ENCODE measurements at places on chromosomes 11 and 22.

DNA sequence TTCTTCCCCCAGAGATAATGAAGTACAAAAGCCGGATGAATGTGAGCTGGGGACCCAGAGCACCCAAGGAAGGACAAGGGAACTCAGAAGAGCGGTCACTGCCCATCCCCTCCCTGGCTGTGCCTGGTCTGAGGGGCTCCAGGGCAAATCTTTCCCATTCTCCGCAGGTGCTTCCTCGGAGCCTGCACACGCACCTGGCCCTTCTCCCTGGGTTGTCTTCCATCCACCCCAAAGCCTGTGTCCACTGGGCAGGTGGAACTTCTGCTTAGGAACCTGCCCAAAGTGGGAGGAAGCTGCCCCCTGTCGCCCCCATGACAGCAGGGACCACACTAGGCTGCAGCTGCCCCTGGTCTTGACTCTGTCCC, 121.0 kb upstream of the FGF3 start:
- DNase-seq: no peak

GRCh38 chr11:113275602-113276001, 38.8 kb upstream of the TTC12 start:
- DNase-seq: no peak

DNA sequence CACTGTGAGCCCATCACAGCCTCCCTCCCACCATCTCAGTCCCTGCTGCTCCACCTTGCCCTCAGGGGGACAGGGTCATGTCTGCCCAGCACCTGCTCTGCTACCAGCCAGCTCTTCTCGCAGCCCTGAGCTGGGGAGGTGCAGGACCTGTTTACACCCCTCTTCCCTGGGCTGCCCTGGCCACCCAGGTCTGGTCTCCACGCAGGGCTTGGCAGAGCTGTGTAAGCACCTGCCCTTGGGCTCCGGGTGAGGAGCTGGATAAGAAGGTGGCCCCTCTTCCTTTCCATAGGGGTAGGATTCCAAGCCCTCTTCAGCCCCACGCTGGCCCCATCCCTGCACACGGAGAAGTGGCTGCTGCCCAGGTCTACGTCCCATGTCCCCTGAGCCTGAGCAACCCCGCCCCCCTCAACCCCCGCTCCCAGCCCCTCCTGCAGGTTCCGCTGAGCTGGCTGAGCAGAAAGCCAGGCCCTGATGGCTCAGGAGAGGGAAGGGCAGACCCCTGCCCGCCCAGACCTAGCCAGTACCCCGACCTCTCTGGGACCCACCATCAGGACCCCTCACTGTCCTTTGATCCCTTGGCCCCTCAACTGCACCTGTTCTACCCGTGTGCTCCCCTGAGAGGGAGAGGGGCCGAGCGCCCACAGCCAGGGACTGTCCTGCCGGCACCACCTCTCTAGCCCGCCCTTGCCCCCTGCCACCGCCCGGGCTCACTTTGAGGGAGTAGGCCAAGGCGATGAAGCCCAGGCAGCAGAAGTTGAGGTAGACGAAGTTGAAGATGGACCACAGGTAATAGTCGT, 3.2 kb downstream of the IFITM10 start:
- DNase-seq: no peak

DNA sequence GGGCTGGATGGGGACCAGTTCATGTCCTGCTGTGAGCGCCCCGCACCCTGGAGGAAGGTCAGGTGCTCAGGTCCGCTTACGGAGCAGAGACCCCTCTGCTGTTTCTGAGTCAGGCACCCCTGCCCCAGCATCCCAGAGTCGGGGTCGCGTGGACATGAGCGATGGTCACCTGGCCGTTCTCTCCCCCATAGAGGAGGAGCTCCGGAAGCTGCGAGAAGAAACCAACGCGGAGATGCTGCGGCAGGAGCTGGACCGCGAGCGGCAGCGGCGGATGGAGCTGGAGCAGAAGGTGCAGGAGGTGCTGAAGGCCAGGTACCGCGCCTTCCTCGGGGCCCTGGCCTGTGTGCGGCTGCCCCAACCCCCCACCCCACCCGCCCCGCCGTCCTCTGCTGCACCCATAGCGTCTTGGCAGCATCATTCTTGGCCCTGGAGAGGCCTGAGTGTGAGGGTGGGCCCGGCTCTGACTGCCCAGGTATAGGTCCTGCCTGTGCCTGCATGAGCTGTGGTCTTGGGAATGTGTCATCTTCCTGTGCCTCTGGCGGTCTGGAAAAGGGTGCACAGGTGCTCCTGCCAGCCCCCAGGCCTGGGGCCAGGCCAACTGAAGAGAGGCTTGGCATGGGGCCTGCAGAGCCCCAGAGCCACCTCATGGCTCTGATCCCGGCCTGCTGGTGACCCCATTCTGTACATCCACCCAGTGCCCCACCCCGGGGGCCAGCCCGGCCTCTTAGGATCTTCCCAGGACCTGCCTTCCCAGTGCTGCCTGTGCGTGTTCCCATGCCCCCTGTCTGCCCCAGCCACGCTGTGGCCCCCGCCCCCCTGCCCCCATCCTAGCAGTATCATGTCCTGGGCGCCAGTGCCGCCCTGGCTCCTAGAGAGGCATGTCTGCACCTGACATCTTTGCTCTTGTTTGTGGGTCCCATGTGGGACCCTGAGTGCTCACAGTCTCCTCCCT, 38.1 kb downstream of the GRAMD4 start:
- no peak for DNase-seq

DNA sequence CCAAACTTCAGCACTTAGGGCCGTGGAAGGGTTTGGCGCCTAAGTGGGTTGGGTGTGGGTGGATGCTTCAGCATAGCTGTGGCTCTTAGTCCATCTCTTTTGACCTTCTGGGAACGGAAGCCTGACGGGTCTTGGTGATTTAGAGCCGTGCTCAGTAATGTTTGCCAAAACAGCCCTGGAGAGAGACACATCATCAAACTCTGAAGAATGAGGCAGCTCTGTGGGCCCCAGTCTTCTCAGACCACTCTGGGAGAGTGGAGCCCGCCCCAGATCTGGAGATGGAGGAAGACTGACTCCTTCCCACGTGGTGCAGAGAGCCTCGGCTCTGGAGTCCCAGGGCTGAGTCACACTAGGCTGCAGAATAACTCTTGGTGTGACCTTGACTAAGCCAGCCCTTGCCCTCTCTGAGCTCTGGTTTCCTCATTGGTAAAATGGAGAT, 168.9 kb downstream of the C11orf91 start:
- no peak for DNase-seq

Measured in NCI-H460 (cell line).